Activated CD4-positive, alpha-beta T cell treated with anti-CD3 and anti-CD28 coated beads, Interleukin-2, amount 50 U/mL, for 48 hours (primary cell): ENCODE measurements at places on chromosomes 2 and 18.

DNA sequence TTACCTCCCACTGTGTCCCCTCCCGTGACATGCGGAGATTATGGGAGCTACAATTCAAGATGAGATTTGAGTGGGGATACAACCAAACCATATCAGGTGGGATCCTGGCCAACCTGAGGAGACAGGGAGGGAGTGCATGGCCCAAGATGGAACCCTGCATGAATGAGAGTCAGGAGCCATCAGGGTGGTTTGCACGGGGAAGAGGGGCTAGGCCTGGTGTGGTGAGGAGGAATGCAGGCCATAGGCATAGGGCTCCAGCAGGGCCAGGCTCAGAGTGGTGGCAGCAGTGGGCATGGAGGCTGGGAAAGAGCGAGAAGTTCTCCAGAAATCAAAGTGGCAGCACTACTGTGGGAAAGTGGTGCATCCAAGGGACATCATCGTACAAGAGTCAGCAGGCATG, 74.0 kb upstream of the BCL2L11 start:
- no peak for DNase-seq

- DNase-seq, result no peak
These were observed 296.1 kb downstream of the EPHA4 start for GRCh38 chr2:221276033-221276432.

GRCh38 chr2:214716811-214717560, 92.5 kb downstream of the BARD1 start:
- DNase-seq, result no peak

DNA sequence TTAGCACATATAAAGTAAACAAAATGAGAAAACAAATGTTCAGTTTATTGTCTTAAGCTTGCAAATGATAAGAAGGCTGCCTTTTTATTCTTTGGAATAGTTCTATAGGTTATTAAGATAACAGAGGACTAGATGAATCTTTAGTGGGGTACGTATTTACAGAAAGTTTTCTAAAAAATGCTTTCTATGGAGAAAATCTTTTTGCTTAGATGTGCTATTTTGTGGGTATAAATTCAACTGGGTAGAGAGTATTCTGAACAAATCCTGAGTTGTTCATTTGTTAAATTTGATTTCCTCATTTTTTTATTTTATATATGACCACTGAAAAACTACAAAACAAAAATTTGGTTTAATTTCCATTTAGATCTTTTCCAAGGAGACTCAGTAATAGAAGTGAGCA, 566.9 kb downstream of the PLCL1 start:
- DNase-seq, result no peak

- DNase-seq, result no peak
These were observed 188.9 kb upstream of the RASGRP3 start for GRCh38 chr2:33287507-33288005.

DNA sequence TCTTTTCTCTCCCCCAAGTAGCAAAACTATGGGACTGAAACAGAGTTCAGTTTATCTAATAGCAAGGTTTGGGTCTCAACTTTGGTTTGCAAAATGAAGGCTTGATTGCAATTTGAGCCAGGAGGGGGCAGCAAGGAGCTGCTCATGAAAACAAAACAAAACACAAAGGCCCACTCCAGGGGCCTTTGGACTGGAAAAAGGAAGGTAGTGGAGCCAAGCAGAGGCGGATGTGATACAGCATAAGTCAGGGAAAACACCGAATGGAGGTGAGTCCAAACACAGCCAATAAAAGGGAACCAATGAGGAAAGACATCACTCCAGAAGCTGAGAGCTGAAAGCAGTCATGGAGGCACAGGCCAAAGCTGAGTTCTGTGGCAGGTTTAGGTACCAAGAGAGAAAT, 799.7 kb upstream of the ACVR2A start:
- peak; percentile 60 for DNase-seq

DNA sequence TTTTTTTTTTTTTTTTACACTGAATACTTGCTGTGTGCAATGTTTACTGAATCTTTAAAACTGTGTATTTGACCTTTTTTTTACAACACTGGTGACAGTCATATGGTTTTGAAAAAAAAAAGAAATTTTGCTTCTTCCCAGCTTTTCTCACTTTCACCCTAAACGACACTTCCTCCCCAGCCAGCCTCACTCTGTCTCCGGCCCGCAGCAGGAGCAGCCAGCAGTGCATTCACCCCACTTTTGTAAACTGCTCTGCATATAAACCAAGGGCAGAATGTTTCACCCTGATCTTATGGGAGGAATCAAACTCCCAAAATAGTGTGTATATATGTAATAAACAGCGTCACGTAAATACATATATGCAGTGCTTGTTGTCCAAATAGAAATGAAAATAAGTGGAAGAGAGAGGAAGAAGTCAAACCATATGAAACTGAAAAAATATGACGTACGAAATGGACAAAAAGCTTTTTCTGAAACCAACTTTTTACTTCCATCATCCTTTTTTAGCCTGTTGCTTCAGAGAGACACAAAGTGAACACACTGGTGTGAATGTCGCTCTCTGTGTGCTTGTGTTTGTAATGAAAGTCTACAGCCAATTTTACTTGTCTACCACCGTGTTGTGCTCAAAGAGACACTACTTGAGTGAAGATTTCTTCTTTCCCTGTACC, 54.2 kb downstream of the ZCCHC2 start:
- no peak for DNase-seq

- peak; percentile 78 for DNase-seq
These were observed 166.4 kb downstream of the PDE11A start for GRCh38 chr2:177906041-177906718.

- DNase-seq, result no peak
These were observed 36.4 kb upstream of the LMAN1 start for GRCh38 chr18:59395226-59396175.
